ENCODE measurements at places on chromosomes 1 and 21. TPM values are rescaled to one million over a fixed set of nuclear protein-coding genes. Genes with fewer than 3 reads are reported as not detected.

DNA sequence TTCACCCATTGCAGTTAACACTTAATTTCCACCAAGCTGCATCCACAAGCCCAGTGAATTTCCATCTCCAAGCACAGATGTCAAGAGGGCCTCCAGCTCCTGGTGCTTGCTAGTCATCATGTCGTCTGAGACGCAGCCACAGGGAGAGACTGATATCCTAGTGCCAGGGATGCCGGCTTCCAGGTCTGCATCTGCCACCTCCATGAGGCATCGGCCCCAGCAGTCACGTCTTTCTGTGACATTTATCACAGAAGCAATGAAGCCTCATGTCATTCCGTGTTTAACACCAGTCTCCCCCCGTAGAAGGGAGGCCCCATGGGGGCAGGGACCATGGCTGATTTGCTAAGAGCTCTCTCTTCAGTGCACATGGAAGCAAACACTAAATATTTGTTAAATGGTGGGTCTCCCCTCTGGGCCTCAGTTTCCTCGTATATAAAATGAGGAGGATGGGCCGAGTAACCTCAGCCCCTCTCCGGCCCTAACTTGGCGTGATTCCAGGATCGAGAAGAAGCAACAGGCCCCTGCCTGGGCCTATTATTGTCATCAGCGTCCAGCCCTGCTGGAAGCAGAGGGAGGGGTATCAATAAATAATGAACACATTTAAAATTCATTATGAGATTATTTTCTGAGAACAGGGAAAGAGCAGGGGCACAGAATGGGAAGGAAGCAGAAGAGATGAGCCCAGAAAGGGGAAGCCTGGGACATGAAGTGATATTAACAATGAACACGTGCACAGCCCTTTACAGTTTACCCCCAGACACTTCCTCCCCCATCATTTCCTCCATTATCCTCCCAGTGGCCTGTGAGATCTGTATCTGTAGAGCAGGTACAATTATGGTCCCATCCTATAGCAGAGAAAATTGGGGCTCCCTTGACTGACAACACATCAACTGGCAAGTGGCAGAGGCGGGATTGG is 837 bp upstream of the C1QB start:
- DNase-seq = no peak

Gene ACOT11
- total RNA-seq = 18.8 TPM

DNA sequence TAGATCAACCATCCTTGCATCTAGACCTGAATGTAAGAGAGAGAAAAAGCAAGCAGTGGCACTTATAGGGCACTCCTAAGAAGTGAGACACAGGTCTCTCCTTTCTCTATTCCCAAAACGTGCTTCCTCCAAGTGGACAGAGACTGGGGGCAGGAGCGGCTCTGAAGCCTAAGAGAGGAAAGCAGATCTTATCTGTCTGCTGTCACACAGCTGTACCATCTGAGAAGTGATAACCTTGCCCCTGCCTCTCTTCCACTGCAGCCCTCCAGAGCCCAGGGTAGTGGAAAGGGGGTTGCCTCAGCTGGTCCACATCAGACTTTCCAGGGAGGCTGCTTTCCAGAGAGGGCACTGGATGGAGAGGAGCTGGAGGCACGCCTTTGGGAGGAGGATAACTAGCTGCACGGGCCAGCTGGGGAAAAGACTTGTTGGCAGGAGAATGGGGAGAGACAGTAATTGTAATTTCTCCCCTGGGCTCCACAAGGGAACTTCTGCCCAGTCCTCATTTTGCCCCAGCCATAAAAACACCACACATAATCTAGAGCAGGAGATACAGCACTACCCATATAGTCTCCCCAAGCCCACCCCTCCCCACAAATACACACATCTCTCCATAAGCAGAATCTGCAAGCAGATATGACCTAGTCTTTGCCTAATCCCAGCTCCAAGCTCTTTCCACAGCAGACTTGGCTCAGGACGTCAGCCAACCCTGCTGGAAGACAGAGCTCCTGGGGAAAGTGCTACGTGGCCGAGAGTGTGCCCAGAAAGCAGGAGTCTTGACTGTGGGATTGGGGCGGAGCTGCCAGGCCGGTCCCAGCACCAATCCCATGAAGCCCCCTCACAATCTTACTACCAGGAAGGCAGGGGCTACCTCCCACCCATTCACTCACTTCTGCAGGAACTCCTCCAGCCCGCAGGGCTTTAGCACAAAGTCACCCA is 31.2 kb downstream of the PIK3C2B start:
- DNase-seq = no peak

- no peak for DNase-seq
Measured at GRCh38 chr1:232501854-232502253, 128.1 kb downstream of the SIPA1L2 start.

GRCh38 chr1:202237052-202237451 is 43.5 kb downstream of the LGR6 start:
- no peak for DNase-seq

DNA sequence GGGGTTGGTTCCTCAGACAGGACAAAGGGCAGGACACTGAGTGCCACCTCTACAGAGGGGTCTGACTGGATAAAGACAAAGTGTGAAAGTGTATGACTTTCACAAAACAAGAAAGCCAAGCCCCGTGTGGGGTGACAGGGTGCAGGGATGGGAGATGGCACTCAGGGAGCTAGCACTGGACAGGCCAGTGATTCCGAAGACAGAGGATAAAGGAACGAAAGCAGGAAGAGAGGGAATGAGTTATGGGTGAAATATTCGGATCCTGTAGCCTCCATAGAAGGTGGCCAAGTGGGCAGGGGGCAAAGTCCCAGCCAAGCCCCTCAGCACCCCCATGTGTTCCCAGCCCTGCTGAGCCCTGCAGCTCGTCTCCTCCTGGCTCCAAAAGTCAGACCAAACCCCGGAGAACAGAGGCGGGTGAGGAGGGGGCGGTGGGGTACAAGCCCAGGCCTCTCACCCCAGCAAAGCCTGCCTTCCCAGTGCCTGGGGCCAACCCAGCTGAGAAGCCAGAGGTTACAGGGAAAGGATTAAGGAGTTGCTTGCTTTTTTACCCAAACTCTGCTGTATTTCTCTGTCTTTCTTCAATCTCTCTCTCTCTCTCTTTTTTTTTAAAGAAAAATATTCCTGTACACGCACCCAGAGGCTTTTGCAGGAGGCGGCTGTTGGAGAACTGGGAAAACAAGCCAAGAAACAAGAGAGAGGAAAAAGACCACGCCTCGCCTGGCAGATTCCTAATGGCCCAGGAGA is 14.0 kb upstream of the WASF2 start:
- DNase-seq = no peak

DNA sequence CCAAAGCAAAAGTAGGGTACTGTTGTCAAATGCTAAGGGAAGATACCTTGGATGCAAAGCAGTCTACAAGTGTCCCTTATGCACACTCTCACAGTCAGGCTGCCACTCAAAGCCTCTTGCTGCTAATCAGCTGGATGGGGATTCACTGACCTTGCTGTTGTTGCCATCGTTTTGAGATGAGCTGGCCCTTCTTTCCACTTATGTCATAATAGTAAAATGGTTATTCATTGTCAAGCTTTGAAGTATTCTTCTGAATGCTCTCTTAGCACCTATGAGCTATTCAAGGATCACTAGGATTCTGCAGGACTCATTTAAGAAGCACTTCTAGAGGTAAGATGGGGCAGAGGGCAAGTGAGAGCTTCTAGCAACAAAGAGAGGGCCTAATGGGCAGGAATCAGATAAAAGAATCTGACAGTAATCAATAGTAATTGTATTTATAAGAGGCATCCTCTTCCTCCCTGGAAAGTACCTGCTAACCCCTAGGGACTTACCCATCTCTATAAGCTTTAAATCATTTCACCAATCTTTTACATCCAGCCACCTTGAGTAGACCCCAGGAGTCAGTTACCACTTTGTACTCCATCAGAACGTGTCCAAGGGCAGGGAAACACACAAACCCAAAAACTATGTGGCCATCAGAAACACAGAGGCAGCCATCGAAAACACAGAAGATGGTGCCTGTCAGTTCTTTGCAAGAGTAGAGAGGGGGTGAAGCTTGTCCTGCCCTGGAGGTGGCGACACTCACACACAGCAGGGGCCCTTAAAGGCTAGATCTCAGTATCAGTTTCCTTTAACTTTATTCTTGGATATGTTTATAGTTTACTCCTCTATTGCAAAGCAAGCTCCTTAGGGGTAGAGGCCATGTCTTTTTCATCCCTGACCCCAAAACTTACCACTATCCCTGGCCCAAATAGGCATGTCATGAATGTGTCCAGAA is 103.7 kb upstream of the NFIA start:
- no peak for DNase-seq

- no peak for DNase-seq
Measured at GRCh38 chr1:208270651-208271141, 26.5 kb upstream of the PLXNA2 start.

- peak; percentile 40 for DNase-seq
Measured at GRCh38 chr1:3940754-3941345, 40.8 kb upstream of the C1orf174 start.

DNA sequence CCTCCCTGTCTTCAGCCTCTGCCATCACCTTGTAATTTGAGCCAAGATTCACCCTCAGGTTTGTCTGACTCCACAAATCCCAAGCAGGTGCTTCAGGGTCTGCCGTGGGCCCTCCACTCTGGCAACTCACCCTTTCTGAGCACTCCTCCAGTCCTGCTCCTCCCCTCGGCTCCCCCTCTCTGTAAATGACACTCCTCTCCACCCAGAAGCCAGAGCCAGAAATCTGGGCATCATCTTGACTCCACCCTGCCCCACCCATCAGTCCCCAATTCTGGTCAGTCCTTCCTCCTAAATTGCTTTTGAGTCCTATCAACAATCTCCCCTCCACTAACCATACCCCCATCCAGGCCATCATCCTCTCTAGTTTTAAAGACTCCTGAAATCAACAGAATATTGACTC is 40.5 kb downstream of the RCSD1 start:
- DNase-seq = no peak

- DNase-seq = no peak
Measured at GRCh38 chr1:207007352-207008033, 25.1 kb downstream of the C1orf116 start.

DNA sequence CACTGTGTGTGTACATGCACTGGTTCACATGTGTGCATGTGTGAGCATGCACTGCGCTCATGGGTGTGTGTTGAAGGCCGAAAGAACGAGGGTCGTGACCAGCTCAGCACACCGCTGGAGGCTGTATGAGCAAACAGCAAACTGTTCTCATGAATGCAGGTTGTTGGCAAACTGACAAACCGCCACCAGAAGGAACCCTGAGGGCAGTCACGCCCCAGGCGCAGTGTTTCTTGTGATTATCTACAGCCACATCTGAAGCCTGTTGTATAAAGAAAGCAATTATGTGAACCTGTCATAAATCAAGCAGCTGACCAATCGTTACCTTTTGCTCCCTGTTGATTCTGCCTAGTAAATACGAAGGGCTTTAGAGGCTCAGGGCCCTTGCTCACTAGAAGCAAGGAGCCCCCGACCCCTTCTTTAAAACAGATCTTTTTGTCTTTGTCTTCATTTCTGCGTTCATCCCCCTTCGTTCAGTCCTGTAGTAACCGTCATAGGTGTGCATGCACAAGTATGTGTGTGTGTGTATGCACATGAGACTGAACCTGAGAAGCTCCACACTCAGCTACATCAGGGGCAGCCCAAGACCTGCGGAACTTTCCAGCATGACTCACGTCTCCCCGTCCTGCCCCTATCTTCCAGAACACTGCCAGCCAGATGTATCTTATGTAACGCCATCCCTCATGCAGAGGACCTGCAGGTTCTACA is 16.8 kb upstream of the RIPK4 start:
- DNase-seq = peak; percentile 80

- DNase-seq = no peak
Measured at GRCh38 chr1:32321712-32322291, 14.2 kb downstream of the MARCKSL1 start.

Gene MCOLN3
- total RNA-seq = 3.0 TPM

GRCh38 chr1:3852711-3853485 is 4.1 kb downstream of the CEP104 start:
- DNase-seq = no peak

DNA sequence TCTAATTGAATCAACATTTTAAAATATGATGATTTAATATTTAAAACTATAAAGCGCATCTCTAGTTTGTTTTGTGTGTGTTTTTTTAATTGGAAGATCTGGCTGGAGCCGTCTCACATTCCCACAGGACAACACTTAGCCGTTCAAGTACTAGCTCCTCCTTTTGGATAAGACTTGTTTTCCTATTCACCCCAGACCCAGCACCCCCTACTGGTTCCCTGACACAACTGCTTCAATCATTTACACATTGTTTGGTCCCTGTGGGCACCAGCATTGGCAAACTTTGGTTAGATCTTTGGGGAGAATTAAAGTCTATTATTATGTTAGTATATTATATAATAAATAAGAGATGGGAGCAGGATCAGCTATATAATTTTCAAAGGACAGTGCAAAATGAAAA is 34.5 kb downstream of the TYW3 start:
- DNase-seq = no peak

Gene ANKRD65
- total RNA-seq = 5.8 TPM

Gene SPRR3
- 10.0 TPM for total RNA-seq

Gene SGIP1
- total RNA-seq = 8.4 TPM

GRCh38 chr1:93042187-93043056 is 36.7 kb upstream of the MTF2 start:
- DNase-seq = no peak

DNA sequence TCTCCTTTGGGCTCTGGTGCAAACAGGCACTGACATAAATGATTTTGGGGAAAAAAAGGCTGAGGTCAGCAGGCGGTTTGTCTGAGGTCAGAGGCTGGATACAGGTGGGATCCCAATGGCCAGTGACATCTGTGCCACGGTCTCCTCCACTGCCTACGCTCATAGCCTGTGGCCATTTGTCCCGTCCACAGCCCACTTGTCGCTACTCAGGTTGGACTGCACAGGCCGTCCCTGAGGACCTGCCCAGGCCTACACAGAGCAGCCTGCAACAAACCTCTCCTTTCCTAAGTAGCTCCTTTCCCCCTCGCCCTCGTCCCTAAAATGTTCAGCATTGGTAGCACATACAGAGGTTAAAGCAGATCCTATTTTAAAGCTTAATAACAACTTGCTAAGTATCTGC is 150.7 kb downstream of the ZBTB18 start:
- no peak for DNase-seq

GRCh38 chr1:11507309-11507708 is 28.4 kb downstream of the DISP3 start:
- no peak for DNase-seq

DNA sequence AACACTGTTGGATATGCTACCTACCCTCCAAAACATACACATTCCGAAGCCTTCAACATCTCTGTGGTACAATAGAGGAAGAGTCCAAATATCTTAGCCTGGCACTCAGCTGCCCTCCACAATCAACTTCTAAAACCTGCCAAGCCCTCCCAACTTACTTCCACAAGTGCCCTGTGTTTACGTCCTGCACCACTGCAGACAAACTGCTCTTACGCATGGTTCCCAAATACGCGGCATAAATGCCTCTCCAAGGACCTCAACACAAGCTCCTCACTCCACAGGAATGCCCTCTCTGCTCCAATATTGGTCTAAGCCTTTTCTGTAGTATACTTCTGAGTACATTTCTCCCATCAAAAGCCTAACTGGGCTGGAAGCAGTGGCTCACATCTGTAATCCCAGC is 6.8 kb downstream of the AK2 start:
- no peak for DNase-seq

Measured in urinary bladder (tissue), 4 donors.